ENCODE measurements at places on chromosomes 6 and 20.

DNA sequence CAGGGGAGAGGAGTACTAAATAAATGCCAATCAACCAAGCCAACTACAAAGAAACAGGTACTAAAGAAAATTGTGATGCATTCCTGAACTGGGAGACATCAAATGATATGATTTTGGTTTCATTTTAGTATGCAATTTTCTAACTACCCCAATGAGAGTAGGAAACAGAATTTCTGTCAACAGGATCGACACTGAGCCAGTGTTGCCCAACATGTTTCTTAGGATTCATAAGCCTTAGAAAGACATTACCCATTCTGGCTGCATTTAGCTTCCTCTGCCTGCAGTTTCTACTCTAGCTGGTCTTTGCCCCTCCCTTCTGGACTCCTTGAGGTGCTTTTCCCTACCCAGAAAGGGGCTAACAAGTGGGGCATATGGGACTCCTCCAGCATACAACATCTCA lies 49.8 kb downstream of the KCTD20 start:
- no peak for DNase-seq

DNA sequence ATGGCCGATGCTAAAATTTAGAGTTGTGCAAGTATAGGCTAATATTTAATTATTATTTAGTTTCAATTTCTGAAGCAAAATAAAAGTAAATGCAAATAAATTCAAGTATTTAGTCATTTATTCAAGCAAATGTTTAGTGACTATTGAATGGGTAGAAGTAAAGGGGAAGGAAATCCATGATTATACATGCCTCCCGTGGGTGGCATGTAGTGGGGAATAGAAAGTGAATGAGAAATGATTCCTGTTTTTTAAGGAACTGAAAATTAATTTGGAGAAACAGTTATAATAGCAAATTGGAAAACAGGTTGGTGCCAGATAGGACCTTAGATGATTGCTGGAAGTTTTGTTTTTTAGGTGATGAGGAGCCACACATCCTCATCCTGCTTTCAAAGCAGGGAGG lies 35.4 kb downstream of the FAM229B start:
- DNase-seq = no peak

- DNase-seq = no peak
Observed at GRCh38 chr6:715709-716491, 23.0 kb upstream of the EXOC2 start.

GRCh38 chr6:100202417-100203194 lies 208.6 kb upstream of the MCHR2 start:
- DNase-seq = no peak

- DNase-seq = no peak
Observed at GRCh38 chr20:35638751-35639150, 23.1 kb downstream of the SPAG4 start.

DNA sequence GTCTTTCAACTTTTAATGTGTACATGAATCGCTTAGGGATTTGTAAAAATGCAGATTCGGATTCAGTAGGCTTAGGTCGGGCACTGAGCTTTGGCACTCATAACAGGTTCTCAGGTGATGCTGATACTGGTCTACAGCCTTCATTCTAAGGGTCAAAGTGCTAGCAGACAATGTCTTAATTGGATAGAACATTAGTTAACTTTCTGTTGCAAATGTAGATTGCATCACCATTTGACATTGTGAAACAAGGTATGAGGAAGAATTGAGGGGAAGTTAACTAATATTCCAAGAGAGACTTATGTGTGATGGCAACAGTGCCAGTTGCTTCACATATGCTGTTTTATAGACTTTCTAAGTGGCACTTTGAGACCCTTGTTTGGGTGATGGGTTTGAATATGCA lies 86.9 kb downstream of the MLIP start:
- no peak for DNase-seq

DNA sequence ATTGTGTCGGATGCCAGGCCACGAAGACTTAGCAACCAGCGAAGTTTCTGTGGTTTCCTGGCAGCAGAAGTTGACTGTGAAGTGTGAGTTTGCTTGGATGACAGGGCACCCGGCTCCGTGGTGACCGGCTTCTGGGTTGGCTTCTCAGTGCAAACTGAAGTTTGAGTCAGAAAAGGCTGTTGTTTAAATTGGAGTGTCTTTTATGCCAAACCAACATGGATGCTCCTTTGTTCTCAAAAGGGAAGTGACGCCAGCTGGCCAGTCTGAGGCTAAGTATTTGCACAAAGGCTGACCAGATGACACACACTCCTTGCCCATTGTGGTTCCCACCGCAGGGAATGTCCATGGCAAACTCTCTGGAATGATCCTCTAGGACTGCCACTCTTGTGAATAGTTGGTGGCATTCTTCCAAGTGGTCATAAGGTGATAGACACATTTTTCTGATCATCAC lies 164.8 kb upstream of the QKI start:
- DNase-seq = no peak

GRCh38 chr6:13473768-13474165 lies 13.6 kb downstream of the GFOD1 start:
- DNase-seq = no peak

DNA sequence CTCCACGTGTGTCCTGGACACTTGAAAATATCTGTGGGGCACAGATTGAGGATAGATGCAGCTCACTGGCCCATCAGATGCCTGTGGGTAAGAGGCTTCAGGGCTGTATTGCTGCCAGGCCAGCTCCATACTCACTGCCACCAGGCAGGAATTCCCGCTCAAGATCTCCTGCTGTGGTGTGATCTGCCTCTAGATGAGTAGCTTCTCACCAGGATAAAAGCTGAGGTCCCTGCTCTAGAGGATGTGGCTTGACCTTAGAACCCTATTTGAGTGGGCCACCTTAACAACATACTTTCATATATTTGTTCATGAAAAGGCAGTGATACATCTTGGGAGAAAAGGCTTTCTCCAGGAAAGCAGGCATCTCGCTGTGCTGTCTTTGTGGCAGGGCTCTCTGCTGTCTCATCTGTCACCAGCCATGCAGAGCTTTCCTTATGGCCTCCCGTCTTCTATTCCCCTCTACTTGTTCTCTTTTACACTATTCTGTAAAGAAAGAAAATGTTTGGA lies 165.7 kb upstream of the RNF217 start:
- no peak for DNase-seq

GRCh38 chr6:33894438-33894837 lies 90.6 kb upstream of the MLN start:
- no peak for DNase-seq

DNA sequence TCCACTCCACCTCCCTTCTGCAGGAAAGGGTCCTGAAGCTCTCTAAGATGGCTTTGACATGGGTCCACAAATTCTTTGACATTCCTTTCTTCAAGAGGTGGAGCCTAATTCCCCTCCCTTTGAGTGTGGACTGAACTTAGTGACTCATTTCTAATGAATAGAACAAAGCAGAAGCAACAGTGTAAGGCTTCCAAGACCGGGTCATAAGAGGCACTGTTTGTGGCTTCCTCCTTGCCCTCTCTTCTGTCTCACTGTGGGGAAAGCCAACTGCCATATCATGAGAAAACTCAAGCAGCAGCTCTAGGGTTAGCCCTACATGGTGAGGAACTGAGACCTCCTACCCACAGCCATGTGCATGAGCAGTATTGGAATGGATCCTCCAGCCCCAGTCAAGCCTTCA lies 5.9 kb upstream of the CDK5RAP1 start:
- DNase-seq = no peak

GRCh38 chr6:136134751-136135150 lies 115.4 kb downstream of the MTFR2 start:
- DNase-seq = no peak

Measured in stimulated activated CD8-positive, alpha-beta memory T cell treated with anti-CD3 and anti-CD28 coated beads, Interleukin-4, amount 100 ng/mL, for 1 hour (primary cell).